ENCODE measurements at places on chromosomes 11 and 22.
A peak's percentile ranks its signal among the peaks of the same experiment; 100 is the strongest.

DNA sequence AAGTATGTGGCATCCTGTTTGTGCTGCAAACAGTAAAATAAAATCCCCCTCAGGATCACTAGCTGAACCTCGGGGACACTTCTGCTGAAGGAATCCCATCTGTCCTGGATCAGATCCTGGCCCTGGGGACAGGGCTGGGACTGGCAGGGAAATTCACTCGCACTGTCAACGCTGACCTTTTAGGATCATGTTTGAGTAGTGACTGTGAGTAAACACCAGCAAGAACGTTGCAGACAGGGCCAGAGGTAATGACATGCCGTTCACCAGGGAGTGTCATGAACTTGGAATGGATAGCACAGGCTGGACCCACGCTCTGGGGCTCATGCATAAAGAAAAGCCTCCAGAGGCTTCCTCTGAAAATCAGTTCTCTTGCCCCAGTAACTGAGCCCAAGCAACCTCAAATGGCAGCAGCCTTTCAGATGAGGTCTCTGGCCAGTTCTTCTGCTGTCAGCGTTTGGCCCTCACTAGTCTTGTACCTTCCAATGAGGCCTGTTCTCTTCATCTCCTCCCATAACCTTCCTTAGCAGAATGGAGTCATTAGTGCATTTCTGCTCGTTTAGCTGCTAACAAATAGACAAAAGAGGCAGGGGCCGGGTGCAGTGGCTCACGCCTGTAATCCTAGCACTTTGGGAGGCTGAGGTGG, 51.0 kb upstream of the BARX2 start:
- DNase-seq = no peak

DNA sequence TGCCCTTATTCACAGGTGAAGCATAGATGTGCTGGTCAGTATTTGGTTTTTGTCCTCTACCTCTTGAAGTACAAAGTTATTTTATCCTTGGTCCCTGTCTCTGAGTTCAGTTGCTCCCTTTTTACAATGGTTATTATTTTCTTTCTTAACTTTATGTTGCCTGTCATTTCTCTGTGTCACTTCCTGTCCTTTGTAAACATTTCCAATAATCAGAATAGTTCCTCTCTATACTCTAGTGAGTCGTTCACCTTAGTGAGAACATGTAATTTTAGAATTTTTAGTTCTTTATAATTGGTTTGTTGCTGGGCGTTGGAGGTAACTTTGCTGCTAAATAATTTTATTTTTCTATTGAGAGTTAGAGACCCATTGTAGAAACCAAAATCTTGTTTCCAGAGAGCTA, 16.0 kb downstream of the CSTPP1 start:
- no peak for DNase-seq

DNA sequence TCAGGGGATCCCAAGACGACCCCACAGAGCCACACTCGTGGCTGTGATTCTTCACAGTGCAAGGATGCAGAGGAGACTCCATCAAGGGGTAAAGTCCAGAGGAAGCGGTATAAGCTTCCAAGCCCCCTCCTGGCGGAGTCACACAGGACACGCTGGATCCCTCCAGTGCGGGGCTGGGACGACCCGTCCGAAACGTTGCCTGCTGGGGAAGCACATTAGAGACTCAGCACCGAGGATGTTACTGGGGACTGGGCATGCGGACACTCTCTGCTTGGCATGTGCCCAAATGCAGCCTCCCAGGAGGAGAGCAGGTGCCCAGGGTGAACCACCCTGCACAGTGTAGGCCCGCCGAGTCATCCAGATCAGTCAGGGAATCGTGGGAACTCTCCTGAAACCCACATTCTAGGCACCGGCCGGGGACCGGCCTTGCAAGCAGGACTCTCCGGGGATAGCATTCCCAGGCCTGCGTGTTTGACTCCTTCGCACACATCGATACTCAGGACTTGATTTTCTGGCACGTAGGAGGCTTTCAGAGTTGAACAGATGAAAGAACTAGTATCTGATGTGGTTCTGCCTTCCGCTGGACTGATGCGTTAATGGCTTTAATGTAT, 229.8 kb downstream of the TBC1D22A start:
- DNase-seq = no peak

- DNase-seq = peak; percentile 35
Observed at GRCh38 chr22:45212992-45213751, 27.5 kb downstream of the KIAA0930 start.

GRCh38 chr11:131253142-131253655, 117.2 kb upstream of the NTM start:
- DNase-seq = no peak

DNA sequence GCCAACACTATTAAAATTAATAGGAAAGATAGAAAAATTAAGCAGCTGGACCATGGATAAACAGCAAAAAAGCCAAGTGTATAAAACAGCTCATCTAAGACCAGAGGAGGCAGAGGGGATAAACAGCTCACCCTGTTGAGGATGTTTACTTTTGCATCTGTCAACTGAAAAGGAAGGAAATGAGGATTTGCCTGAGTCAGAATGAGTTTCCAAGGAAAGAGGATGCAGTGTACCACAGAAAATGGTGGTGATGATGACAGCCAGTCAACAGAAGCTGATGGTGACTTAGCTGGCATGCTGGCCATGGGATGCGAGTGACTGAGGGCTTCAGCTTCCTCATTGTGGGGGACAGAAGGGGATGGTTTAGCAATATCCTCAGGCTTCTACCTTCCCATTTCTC, 183.5 kb downstream of the KIRREL3 start:
- no peak for DNase-seq

- DNase-seq = peak; percentile 11
Observed at GRCh38 chr11:70016666-70017367, 61.3 kb upstream of the ANO1 start.

GRCh38 chr11:126132319-126132718, 69.7 kb upstream of the CDON start:
- DNase-seq = peak; percentile 85

DNA sequence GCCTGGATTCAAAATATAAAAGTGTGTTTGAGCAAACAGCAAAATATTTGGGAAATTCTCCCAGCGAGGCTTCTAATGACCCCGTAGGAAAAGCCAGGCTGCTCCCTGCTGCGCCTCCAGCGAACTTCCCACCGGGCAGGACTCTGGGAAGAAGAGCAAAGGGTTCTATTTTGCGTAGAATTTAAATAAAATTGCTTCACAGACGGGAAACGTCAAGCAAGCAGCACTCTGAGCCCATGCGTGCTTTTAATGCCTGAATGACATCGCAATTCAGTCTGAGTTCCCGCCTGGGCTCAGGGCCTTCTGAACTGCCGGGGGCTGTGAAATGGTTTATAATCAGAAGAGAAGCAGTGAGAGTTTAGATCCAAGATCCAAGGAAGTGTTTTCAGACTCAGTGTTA, 775.1 kb downstream of the BRD1 start:
- DNase-seq = no peak

DNA sequence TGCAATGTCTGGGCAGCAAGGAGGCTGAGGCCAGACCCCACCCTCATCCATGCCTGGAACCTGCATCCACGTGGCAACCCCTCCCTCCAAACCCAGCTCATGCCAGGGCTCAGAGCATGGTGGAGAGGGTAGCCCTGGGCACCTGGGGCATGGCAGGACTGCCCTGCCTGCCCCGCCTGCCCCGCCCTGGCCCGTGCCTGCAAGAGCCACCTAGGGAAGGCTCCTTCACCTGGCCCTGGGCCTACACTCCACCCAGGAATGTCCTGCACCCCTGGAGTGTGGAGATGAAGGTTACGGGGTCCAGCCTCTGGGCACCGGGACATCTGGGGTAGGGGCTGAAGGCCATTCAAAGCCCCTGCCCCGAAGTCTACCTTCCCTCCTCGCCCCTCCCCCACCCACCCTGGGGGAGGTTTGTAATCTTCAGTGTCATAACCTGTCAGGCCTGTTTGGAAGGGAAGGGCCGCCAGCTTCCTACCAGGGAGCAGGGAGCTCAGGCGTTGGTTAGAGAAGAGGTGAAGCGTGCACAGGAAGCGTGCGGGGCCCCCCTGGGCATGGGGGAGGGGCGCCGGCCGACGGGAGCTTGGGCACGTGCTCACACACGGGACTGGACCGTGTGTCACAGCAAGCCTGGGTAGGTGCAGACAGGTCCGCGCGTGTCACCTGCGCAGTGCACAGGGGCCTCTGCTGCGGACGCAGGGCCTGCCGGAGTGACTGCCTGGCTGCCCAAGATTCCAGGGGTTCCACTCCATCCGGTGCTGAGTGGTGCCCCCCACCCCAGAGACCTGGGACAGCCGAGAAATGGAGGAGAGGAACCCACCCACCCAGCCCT, 30.7 kb upstream of the TH start:
- DNase-seq = no peak

- DNase-seq = no peak
Observed at GRCh38 chr11:133122256-133122655, 410.0 kb downstream of the OPCML start.

Data from muscle of leg (tissue), 16 donors.